ENCODE measurements at places on chromosomes 2 and 18. TPM values are rescaled to one million over a fixed set of nuclear protein-coding genes. Genes with fewer than 3 reads are reported as not detected.

DNA sequence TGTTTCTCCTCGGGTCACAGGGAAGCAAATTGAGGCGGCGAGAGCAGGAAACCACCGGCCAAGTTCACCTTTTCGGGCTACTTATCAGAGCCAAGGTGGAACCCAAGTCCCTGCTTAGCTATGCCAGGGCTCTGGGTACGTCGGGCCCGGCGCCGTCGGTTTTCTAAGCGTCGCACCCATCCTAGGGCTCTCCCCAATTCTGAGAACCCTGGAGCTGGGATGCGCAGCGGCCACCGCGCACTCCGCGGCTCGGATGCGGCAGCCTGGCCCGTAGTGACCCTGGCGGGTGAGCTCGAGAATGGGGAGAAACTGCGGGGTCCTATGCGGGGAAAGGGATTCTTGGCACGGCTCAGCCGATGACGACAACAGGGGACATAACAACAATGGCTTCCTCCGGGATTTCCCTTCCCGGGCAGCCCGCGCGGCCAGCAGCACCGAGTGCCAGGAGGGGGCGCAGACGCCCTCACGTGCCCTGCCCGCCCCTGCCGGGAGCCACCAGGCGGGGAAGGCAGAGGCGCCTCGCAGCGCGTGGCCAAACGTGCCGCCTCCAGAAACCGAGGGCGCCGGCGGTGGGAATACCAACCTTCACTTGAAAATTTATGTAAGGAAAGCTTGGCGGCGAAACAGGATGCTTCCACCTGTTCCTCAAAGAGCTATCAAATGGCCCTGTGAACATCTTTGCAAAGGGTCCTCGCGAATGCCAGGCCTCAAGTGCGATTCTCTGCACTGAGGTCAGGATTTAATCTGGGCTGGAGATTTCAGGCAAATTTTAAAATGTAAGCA, 2.1 kb upstream of the SLC30A3 start:
- DNase-seq: no peak

DNA sequence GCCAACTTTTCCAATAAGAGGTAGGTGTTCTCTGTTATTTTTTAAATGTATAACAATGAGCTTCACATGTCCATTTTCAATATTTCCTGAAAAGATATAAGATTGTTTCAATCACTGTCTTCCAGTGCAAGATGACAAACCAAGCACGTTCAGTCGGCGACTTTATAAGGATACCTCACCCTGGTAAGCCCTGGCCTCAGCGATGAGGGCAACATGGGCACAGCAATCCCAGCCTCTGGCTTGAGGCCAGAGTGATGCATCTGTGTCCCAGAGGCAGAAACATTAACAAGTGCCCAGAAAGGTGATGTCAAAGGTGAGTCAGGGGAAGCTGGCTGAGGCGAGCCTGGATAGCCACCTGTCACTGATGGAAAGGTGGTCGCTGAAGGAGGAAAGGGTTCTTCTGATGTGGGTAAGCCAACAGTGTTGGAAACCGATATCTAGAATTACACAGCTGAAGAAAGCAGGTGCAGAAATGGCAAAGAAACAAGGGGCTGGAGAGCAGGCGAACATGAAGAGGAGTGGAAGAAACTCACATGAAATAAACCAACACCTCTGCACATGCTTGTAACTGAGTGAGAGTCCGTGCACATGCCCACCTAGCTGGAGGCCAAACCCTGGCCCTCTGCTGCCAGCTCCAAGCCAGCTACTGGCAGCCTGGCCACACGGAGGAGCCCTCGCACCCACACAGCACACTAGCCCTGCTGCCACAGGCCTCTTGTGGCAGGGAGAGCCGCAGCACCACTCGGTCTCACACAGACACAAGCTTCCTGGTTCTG, 65.5 kb downstream of the FBXO15 start:
- peak; percentile 75 for DNase-seq

The ECEL1 gene
- total RNA-seq: not detected

DNA sequence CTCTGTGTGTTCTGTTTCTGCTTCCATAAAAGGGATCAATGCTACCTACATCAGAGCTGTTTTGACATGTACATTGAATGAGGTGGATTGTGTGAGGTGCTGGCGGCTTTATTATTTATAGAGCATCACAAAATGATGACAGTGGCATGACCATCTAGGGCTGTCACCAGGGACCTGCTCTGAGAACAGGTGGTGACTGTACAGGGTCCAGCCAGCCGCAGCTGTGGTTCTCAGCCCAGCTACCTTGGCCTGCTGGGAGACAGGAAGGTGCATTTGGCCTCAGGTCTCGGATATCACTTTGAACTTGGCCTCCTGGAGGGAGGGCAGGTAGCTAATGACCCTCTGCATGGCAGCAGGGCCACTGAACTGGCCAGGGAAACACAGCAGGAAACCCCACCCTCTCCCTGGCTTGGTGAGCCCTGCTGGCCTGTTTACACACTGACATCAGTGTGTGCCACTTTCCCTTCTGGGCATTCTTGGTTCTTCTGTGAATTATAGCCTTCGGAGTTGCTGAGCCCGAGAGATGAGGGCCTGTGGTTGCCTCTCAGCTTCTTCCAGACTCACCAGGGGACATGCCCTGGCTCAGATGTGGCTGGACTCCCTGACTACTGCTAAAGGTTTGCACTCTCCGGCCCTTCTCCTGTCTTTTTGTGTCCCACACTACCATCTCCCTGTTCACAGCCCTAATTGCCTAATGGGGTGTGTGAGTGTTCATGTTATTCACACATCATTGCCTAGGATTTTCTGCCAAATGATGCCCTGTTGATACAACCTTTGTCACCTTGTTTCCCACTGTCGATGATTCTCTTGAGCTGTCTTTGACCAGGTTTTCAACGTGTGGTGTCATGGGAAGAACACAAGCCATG, 109.2 kb upstream of the RAB12 start:
- DNase-seq: no peak

- no peak for DNase-seq
Observed at GRCh38 chr18:42437646-42438045, 482.6 kb downstream of the PIK3C3 start.

GRCh38 chr2:238290715-238291549, 2.5 kb upstream of the PER2 start:
- no peak for DNase-seq

DNA sequence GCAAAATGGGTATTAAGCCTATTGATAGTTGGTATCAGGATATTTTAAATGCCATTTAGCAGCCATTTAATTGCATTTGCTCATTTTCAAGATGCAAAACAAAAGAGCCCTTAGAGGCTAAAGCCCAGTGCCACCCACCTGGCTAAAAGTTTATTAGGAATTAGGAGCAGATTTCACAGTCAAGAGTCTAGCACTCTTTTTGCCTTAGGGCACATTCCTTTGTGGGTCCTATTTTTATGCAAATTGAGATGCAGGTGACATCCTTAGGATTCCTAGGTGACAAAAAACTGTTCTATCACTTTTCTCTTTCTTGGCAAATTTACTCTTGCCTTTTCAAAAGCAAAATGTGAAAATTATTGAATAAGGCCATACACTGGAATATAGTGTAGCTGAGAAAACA, 42.0 kb downstream of the CTNNA2 start:
- no peak for DNase-seq

- DNase-seq: no peak
Observed at GRCh38 chr2:201618744-201619662, 24.3 kb downstream of the TMEM237 start.
